COR-L47 (cell line): ENCODE measurements at places on chromosomes 12 and 14.

GRCh38 chr12:102010265-102010994 is 51.4 kb downstream of the WASHC3 start:
- no peak for DNase-seq

DNA sequence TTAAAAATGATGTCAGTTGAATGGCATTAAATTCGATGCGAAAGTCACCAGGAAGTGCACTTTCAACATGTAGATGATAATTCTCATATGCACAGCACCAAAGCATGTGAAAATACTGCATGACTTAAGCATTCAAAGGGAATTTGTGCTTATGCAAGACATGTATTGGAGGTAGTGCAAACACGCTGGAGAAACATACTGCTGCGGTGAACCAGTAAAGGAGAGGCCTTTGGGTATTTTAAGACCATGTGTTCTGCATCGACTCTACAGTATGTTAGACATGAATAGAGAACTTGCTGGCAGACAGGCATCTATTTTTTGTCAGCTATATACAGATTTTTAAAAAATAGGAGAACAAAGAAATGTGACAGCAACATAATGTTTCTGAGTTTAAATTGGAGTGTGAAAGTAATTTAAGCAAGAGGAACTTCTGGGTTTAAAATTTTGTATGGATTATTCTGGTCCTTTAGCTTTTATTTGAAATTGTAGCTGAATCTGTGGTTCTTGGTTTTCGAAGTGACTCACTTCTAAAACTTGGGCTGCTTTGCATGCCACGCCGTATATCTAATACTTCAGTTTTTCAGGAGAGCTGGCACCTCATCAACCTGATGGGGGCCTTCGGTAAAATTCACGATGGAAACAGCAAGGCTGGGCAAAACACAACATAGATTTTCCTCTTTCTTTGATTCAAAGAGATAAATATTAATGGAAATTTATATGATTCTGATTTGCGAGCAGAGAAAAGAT is 408.7 kb downstream of the APAF1 start:
- DNase-seq = no peak

GRCh38 chr12:62917926-62918325 is 17.0 kb downstream of the PPM1H start:
- DNase-seq = no peak

DNA sequence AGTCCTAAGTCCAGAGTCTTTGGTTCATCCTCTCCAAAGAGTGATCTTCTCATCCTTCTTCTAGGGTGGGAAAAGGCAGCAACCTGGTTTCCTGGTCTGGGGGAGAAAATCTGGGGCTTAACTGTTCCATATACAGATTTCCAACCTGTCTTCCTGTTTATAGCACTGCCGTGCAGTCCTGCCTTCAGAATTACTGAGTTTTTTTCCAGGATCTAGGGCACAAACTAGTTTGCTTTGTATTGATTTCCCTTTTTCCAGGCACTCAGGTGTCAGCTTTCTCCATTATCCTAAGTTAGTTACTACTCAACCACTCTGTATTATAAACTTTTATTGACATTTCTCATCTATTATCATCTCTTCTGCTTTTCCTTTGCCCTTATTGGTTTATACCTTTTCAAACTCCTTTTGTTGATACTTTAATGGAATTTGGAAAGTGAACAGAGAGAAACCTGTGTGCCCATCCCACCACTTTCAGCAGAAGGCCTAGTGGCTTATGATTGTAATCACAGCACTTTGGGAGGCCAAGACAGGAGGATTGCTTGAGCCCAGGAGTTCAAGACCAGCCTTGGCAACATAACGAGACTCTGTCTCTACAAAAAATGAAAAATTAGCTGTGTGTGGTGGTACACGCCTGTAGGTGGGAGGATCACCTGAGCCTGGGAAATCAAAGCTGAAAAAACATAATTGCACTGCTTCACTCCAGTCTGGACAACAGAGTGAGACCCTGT is 4.1 kb upstream of the LYZ start:
- DNase-seq = no peak

- DNase-seq = no peak
Measured at GRCh38 chr14:76862546-76863282, 36.5 kb downstream of the LRRC74A start.

DNA sequence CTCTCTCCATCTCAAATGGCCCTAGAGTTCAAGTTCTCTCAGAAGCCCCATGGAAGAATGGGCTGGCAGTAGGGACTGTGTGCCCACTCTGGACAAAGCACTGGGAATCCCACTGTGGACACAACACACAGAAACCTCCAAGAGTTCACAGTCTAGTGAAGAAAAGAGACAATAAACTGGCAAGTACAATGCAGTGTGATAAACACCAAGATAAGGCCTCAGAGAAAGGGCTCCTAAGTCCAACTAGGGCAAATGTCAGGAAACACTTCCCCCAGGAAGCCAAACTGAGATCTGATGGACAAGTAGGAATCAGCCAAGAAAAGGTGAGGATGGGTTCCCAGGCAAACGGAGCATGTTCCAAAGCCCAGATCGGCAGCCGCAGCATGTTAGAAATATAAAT is 5.4 kb downstream of the VSIG10 start:
- no peak for DNase-seq

GRCh38 chr12:121036810-121037326 is 2.2 kb downstream of the OASL start:
- no peak for DNase-seq

GRCh38 chr12:123483602-123484248 is 25.8 kb downstream of the SNRNP35 start:
- no peak for DNase-seq
